ENCODE measurements at places on chromosomes 5 and 9. TPM values are rescaled to one million over a fixed set of nuclear protein-coding genes. Genes with fewer than 3 reads are reported as not detected.

DNA sequence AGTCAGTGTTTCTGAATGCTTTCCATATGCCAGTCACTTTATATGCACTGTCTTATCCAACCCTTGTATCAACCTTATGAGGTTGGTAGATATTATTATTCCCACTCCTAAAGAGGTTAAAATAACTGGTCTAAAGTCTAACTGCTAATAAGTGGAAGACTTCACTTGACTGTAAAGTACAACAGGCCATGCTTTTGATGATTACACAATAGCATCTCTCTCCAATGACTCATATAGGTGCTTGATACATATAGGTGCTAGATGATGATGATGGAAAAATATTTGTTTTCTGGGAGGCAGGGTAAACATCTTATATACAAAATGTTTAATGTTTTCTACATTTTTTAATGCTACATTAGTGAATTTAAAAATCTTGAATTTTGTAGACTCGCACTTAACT lies 75.9 kb upstream of the NR3C1 start:
- H3K27me3 ChIP-seq = no peaks in the 10 kb centered on the region
- H3K4me3 ChIP-seq = no peak overlapping the region
- peaks cover 15% of the 10 kb centered on the region for H3K4me1 ChIP-seq

DNA sequence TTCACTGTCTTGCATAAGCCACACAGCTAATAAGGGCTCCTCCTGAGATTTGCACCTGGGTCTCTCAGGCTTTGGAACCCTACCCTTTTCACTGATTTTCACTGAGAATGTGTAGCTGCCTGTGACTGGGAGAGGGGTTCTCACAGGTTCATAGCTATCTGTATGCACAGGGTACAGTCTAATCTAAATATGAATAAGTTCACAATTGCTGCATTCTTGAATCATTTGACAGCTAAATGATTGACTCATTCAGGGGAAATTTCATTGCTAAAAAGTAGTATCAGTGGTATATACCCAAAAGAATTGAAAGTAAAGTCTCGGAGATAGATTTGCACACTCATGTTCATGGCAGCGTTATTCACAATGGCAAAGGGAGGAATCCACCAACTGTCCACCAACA lies 140.7 kb downstream of the BOD1 start:
- H3K36me3 ChIP-seq = no peaks in the 10 kb centered on the region
- no peak overlapping the region for H3K4me3 ChIP-seq
- H3K27ac ChIP-seq = peak overlapping the region; percentile 99
- H3K4me1 ChIP-seq = peaks cover 96% of the 10 kb centered on the region

GRCh38 chr5:104080646-104081175 lies 518.1 kb upstream of the NUDT12 start:
- no peak overlapping the region for H3K27ac ChIP-seq
- H3K27me3 ChIP-seq = no peaks in the 10 kb centered on the region
- no peaks in the 10 kb centered on the region for H3K36me3 ChIP-seq

- H3K27me3 ChIP-seq = no peaks in the 10 kb centered on the region
- H3K4me1 ChIP-seq = peaks cover 60% of the 10 kb centered on the region
- H3K4me3 ChIP-seq = no peak overlapping the region
- H3K27ac ChIP-seq = no peak overlapping the region
- DNase-seq = no peak
Measured at GRCh38 chr9:70079417-70080037, 35.9 kb downstream of the MAMDC2 start.

DNA sequence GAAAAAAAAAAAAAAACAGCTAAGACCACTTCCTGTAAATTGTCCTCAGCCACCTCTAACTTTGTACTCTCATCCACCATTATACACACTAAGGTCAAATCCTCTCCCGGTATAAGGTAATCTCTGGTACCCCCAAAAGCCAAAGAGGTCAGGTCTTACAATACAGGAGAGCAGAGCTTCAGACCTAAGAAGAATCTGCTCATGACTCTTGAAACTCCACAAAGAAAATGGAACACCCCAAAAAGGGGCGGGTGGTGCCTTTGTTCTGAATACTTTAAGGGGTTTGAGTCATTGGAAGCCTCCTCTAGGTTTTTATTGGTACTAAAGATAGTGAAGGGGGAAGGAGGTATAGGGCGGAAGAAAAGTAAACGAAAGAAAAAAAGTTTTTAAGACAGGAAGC lies 69.8 kb downstream of the COL15A1 start:
- H3K27ac ChIP-seq = no peak overlapping the region
- peaks cover 1% of the 10 kb centered on the region for H3K36me3 ChIP-seq
- H3K4me3 ChIP-seq = no peak overlapping the region

Gene DROSHA
- total RNA-seq = 82.6 TPM

Gene UNC13B
- total RNA-seq = 29.8 TPM
